Ecto neural progenitor cell (in vitro differentiated cells): ENCODE measurements at places on chromosomes 12 and 14.

GRCh38 chr12:25689996-25690501, 137.0 kb upstream of the LMNTD1 start:
- DNase-seq: no peak

- DNase-seq: no peak
Measured at GRCh38 chr12:124501112-124501561, 66.3 kb downstream of the NCOR2 start.

DNA sequence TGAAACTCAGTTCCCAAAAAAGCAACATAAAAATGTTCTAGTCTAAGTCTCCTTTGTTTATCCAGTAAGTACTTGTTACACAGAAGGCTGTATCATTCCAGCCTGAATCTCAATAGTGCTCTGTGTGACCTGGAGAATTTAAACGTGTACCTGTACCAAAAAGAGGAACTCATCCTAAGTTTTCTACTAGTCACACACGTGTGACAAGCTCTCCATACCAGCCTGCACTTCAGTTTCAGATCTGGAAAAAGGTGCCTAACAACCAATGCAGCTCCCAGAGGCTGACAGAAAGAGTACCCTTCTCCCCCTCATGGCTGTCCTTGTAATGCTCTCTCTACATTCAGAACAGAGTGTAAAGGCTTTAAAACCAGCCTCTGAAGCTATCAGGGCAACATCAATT, 27.4 kb downstream of the PPM1H start:
- DNase-seq: no peak

DNA sequence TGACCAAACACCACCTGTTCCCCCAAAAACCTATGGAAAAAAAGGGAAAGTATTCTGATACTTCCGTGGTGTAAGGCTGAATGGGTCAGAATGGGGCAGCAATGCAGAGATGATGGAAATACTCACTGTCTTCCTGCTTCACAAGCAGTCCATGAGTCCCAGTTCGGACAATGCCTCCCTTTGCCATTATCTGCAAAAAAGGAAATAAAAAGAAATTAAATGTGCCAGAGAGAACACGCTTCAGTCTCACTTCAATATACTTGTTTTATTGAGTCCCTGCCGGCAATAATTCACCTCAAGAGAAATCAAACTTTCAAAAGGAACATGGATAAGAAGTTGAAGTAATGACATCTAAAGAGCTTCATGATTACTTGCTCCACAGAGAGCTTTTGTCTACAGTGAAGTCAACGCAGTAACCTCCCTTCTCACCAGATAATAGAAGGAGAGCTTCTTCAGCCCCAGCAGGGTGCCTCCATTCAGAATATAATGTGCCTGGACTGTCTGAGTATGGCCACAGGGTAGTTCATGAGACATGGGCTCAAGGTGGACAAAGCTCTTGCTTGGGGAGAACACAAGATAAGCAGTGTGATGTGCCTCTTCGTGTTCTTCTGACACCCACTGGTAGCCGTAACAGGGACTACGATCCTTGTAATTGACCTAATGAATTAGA, 14.6 kb downstream of the A2M start:
- no peak for DNase-seq

- DNase-seq: no peak
Measured at GRCh38 chr12:107144990-107145389, 51.6 kb upstream of the CRY1 start.

- DNase-seq: no peak
Measured at GRCh38 chr12:48199774-48200221, 3.3 kb downstream of the OR10AD1 start.

- no peak for DNase-seq
Measured at GRCh38 chr12:122981036-122981471, 573 bp downstream of the ARL6IP4 start.

DNA sequence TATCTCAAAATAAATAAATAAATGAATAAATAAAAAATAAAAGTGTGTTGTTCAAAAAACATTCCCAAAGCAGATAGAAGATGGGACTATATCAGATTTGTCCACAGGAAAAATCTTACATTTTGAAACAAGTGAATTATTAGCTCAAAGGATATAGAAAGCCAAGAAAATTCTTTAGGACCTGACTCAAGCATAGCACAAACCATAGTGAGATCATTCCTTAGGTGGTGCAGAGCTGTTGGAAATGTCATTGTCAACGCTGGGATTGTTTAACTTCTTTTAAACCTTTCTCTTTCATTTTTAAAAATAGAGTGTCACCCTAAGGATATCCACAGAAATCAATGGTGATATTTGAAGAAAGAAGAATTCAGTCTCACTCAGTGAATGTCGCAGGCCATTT, 43.5 kb downstream of the DRAM1 start:
- no peak for DNase-seq

- no peak for DNase-seq
Measured at GRCh38 chr14:105329411-105330150, 15.0 kb downstream of the PACS2 start.

GRCh38 chr12:96048393-96048969, 13.1 kb upstream of the LTA4H start:
- no peak for DNase-seq

- peak; percentile 72 for DNase-seq
Measured at GRCh38 chr14:64971943-64972791, at the start of gene RAB15. Gene RAB15, minus strand, starts transcription at chr14:64972336. Its CDS starts 260 bp downstream, at chr14:64972076.

DNA sequence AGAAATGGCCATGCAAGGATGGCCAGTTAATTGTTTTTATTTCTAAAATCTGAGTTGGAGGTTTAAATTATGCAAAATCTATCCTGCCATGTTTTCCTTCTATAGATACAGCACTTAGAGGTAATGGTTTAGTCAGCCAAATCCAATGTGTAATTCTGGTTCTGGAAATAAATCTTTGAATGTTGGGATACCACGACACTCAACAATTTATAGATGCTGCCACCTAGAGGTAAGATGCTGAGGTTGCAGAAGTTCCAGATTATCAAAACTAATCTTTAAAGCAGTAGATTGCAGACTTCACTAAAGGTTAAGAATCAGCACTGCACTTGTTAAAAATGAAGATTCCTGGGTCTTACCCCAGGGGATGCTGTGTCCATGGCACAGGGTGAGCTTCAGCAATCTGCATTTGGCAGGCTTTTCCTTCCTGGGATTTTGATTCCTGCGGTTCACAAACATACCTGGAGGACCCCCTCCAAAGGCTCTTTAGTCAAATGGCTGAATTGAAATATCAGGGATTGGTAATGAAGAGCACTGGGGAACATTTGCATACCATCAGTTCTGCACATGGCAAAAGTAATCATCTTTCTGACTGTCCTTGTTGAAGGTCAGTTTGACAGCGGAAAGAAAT, 53.4 kb upstream of the ANO4 start:
- no peak for DNase-seq

DNA sequence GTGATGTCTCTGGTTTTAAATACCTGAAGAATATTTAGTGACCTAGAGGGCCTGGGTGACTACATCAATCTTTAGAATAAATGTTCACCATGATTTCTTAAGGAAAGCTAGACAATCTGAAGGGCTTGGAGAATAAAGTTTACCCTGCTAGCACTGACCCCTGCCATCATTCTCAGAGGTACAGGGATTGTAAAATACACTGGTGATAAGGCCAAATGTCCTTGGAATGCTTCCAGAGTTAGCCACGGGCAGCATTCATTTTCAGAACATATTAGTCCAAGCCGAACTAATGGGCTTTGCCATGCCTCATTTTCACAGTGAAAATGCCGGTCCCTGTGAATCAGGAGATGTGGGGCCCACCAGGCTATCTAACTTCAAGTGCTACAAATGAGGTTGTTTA, 1381.7 kb upstream of the SEL1L start:
- DNase-seq: no peak

GRCh38 chr12:45203767-45204166, 12.1 kb upstream of the ANO6 start:
- DNase-seq: no peak

- DNase-seq: no peak
Measured at GRCh38 chr12:95151406-95151805, 65.9 kb downstream of the FGD6 start.

GRCh38 chr12:49917166-49917787, 13.6 kb upstream of the FAIM2 start:
- DNase-seq: peak; percentile 46

DNA sequence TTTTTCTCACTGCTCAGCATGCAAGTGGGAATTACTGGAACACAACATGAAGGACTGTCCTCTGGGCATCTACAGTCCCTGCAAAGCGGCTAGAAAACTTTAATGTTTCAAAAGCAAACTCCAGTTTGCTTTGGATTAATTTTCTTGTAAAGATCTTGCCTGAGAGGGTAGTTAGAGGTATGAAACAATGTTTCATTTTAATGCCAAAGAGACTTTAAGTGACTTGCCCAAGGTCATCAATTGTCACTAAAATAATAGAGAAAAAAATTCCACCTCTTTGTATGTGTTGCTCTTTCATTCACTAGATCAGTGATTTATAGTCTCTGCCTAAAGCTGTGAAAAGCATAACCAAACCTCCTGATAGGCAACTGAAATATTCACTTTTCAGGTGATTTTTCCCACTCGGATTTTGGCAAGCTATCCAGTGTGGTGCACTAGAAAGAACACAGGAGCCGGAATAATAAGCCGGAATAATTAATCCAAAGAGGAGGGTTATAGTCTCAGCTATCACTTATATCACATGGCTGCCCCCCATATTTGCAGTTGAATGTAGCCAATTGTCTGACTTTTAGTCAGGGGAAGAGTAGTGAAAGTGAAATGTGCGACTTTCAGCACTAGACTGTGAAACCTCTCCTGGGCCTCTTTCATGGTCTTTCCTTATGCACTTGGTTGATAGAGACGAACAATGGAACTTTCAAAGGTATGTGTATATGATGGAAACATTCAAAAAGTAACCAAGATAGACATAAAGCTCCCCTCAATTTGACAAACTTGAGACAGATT, 107.7 kb downstream of the SLC6A15 start:
- DNase-seq: no peak

DNA sequence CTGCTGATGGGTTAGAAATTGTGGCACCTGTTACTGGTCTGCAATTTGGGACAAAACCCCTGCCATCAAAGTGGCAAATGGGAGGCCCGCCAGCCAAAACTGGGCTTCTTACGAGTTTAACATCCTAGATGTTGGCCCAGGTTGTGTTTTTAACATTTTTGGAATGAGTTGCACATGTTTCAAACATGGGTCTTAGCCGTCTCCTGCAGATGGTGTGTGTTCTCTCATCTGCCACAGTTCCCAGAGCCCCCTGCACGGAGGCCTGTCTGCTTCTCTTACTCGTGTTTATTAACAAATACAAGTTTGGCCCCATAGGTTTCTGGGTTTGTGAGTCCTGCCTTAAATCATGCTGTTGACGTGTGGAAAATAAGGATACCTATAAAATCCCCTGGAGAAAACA, 46.5 kb downstream of the CACNA2D4 start:
- DNase-seq: peak; percentile 31

DNA sequence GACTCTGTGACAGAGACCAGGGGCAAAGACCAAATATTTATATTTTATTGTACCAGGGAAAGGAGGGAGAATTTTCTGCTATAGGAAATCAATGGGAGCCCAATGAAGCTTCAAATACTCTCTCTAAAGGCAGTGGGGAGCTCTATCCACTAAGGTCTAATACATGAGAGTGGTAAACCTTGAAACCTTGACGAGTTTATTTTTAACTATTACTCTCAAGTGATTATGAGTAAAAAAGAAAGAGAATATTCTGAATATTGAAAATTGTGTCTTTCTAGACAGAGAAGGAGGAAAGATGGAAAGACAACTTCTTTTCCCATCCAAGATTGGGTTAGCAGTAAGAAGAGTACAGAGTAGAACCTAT, 1722.1 kb upstream of the SEL1L start:
- no peak for DNase-seq

DNA sequence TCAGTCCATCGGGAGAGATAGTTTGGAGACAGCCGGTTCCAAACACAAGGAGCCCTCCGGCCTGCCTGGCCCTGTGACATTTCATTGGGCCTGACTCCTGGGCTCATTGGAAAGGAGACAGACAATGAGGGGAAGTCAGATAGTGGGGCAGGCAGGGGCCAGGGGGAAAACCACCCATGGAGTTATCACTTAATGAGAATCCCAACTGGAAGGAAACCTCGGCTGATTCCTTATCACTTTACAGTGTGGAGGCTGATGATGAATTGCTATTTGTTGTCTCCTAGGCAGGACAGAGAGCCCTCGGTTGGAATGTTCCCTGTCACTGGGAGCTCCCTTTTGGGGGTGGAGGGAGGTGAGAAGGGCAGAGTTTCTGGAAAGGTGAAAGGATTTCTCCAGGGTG, 44.4 kb downstream of the TBX5 start:
- DNase-seq: no peak

DNA sequence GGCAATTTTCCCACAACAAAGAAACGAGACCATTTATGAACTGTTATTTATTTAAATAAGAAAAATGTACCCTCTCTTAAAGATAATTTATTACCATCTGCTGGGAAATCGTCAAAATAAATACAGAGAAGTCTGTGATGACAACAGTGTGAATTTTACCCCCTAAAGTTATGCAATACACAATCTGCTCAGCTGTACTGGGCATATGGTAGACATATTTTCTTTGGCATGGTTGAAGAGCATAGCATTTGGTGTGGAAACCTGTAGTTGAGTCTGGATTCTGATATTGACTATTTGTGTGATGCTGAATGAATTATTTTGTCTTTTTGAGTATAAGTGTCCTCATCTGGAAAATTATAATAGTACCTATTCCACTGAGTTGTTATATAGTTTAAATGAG, 60.0 kb downstream of the CFAP54 start:
- no peak for DNase-seq

GRCh38 chr12:16350682-16351081, 3.2 kb downstream of the MGST1 start:
- DNase-seq: no peak

DNA sequence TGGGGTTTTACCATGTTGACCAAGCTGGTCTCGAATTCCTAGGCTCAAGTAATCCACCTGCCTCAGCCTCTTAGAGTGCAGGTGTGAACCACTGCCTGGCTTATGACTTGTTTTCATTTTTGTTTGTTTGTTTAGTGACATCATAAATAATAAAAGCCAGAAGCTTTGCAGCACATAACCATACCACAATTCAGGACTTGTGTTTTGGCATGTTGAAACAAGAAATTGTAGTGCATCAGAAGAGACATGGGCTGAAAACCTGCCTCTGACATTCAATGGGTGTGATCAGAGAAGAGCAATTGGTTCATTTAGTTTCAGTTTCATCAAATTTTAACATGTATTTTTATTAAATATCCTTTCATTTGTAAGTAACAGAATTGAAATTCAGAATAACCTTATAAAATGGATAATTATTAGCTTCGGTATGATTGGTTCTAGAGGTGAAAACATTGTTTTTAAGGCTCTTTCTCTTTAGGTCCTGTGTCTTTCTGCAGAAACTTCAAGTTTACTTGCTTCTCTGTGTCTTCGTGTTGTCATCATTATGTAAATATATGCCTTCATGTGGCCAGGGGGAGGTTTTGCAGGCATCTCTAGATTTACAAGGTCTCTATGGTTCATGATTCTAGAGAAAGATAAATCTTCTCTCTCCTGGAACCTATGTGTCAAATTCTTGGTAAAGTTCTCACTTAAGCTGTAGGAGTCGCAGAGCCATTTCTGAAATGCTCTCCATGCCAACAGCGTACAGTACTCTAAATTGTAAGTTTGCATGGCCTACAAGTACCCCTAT, 312.0 kb downstream of the KCNC2 start:
- no peak for DNase-seq

DNA sequence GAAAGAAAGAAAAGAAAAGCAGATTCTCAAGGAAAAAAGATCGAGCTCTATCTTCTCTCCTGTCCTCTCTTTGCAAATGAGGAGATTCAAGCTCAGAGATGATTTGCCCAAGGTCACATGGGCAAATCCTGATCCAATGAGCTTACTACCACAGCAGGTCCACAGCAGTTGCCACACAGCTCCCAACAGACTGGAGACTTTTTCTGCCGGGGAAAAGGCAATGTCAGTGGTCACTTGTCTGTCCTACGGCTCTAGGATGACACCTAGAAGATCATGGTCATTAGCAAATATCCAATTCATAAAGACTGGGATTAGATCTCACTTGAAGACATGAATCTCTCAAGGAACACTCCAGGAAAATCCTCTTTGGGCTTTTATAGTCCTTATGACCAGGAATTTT, 58.8 kb downstream of the TTC7B start:
- no peak for DNase-seq
